Brain pericyte (primary cell): ENCODE measurements at places on chromosomes 13 and 19.

DNA sequence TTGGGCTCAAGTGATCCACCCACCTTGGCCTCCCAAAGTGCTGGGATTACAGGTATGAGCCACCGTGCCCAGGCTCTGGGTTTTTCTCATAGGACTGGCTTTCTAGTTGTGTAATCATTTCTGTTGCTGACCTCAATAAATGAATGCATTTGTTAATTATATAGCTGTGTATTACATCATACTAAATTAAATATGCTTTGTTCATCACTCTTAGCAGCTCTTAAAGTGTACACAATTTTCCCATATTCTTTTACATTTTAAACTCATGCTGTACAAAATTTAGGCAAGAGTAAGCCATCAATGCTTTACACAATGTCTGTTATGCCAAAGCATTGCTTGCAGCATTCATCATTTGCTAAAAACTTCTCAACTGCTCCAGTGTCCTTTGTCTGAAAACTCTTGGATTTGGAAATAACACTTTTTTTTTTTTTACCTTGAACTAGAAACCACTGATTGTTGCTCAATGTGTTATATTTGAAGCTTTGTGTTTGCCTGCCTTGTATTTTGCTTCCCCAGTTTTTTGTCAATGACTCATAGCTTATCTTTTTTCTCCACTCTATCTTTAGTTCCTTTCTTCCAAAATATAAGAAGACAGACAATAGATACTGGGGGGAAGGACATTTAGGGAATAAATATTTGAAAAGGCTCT, 31.4 kb downstream of the CCDC122 start:
- DNase-seq, result no peak

DNA sequence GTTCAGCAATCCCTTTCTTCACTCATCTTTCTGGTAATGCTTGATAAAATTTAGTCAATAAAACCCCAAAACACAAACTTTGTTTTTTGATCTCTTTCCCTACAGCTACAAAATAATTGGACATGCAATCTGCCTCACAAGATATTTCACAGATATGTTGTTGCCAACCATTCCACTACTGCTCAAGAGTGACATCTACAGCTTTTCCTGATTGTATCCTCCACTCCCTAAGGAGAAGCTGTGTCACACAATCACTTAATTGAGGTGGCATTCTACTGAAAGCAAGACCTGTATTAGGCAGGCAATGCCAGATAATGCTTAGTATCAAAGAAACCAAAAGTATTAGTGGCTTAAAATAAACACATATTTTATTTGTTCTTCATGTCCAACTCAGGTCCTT, 1646.2 kb upstream of the SPRY2 start:
- DNase-seq, result no peak

DNA sequence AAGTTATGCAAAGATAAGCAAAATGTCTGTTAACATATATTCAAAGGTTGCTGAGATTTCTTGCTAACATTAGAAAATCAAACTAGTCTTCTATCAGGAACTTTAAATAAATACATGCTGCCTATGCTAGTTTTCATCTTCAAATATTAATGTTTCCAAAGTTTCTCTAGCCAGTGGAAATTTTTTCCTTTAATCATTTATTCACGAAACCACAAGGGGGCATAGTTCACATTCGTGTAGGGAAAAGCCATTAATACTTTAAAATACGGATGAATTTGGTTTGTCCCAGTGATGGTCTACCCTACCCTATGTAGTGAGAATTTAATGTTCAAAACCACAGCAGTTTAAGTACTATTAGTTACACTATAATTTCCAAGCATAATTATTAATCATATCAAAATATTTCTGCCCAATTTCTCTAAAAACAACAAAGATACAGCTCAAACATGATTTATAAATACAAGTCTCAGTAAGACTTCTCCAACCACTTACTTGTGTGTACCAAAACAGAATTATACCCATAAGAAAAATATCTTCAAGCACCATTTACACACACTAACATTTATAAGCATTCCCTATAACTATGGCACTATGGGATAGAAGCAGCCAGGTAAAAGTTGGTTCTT, 16.2 kb downstream of the NUFIP1 start:
- DNase-seq, result no peak

DNA sequence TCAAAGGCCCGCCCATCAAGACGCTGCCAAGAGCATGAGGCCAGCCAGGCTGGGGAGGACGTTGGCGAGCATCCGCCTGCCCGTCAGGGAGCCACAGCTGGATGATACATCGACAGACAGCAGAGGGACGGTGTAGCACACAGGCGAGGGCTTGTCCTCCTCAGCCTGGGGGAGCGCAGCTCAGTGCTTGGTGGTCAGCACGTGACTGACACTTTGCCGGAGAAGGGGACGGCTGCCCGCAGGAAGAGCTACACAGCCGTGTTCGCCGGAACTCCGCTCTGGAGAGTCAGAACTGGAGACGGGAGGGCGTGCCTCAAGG, 34.1 kb downstream of the CSNK1G2 start:
- no peak for DNase-seq

GRCh38 chr19:11612816-11613511, 15.7 kb downstream of the ZNF627 start:
- DNase-seq, result no peak

DNA sequence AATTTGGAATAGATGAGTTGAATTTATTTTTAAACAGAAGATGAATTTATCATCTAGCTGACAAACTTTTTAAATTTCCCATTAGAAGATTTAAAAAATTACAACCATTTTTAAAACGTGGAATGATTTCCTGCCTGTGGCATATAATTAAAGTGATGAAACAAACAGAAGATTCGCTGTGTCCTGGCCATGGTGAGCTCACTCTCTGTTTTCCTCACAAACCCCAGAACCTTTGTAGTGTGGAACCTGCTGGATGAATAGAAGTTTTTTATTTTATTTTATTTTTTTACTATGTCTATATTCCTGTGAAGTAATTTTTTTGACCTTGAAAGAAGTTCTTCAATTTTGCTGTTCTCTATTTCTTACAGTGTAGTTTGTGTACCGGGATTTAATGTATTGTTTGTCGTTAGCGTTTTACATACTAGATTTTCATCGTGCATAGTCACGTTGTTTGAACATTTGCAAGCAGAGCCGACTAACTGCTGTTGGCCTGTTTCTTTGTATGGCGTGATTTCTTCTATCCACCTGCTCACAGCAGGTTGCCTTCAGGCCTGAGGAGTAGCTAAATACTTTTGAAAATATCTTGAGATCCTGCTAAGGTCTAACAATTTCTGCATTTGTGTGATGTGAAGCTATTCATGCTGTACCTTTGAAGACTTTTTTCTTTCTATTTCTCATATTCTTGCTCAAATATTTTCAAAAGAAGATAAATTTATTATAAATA, 149.2 kb downstream of the GGACT start:
- no peak for DNase-seq

DNA sequence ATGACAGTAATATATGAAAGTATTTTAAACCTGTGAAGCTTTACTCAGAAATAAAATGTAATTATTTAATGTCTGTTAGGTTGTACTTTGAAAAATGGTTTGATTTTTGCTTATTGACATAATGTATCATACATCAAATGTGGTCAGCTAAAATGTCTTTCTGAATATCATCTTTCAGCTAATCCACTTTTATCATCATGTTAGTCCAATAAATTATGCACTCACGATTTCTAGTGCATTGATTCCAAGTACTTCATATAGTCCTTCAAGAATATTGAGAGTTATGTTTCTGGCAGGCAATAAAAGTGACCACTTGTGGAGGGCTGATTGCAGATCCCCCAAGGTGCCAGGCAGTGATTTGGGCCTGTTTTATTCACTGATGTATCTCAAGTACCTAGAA, 1204.1 kb downstream of the OLFM4 start:
- DNase-seq, result no peak

- no peak for DNase-seq
Measured at GRCh38 chr13:100497389-100497788, 91.2 kb downstream of the GGACT start.
